Kidney (tissue), 22 donors: ENCODE measurements at places on chromosomes 7 and 10. TPM values are rescaled to one million over a fixed set of nuclear protein-coding genes. Genes with fewer than 3 reads are reported as not detected.
A peak's percentile ranks its signal among the peaks of the same experiment; 100 is the strongest.

- DNase-seq: no peak
Measured at GRCh38 chr10:33260403-33261149, 73.9 kb downstream of the NRP1 start.

GRCh38 chr7:100010901-100011300, 4.5 kb upstream of the ZKSCAN1 start:
- DNase-seq: no peak

DNA sequence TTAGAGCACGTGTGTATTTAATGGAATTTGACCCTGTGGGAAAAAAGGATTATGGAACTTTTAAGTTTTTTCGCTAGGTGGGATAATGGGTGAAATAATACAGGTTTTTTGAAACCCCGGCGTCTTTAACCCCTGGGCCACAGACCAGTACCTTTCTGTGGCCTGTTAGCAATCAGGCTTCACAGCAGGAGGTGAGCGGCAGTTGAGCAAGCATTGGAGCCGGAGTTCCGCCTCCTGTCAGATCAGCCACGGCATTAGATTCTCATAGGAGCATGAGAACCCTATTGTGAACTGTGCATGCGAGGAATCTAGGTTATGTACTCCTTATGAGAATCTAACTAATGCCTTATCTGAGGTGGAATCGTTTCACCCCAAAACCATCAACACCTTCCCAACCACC, 28.6 kb downstream of the WAC start:
- DNase-seq: no peak

- DNase-seq: no peak
Measured at GRCh38 chr7:31251441-31251840, 89.1 kb downstream of the NEUROD6 start.

GRCh38 chr7:816751-817671, 15.3 kb upstream of the SUN1 start:
- peak; percentile 81 for DNase-seq

DNA sequence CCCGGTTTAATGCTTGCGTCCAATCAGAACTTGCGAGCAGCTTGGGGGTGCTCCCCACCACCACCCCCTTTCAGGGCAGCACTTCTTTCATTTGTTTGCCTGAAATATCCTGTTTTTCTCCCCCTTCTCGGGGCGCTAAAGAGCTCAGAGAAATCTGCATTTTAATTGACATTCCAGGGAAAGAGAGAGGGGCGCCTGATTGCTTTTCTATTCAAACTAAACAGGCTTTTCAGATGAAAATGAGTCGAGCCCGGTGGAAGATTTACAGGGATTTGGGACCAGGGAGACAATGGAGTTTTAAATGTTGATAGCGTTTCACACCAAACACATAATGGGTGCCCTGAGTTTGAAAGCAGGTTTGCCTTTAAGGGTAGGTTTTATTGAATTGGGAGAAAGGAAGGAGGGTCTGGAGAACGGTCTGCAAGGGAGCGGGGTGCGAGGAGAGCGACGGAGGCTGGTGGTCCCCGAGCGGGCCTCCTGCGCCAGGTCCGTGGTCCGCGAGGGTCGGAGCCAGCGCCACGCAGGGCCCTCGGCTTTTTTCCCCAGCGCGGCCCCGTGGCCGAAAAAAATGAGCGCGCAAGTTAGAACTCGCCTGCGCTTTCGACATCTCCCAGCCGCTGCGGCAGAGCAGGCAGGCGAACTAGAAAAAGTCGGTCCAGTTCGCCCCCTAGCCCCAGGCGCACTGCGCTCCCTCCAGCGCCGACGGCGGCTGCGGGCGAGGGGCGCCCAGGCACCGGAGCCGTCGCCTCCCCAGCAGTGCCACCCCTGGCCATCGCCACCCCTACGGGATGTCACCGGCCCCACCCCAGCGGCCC, 1.3 kb downstream of the FGFR2 start:
- no peak for DNase-seq

Gene CPXM2
- total RNA-seq: 18.1 TPM

Gene LRMDA
- 23.2 TPM for total RNA-seq

Gene BMPER
- total RNA-seq: 0.60 TPM
